Activated naive CD4-positive, alpha-beta T cell treated with anti-CD3 and anti-CD28 coated beads, Interleukin-2, amount 10 ng/mL, durations not matched to agents 7 days and 5 days (primary cell): ENCODE measurements at places on chromosomes 6 and 20.

DNA sequence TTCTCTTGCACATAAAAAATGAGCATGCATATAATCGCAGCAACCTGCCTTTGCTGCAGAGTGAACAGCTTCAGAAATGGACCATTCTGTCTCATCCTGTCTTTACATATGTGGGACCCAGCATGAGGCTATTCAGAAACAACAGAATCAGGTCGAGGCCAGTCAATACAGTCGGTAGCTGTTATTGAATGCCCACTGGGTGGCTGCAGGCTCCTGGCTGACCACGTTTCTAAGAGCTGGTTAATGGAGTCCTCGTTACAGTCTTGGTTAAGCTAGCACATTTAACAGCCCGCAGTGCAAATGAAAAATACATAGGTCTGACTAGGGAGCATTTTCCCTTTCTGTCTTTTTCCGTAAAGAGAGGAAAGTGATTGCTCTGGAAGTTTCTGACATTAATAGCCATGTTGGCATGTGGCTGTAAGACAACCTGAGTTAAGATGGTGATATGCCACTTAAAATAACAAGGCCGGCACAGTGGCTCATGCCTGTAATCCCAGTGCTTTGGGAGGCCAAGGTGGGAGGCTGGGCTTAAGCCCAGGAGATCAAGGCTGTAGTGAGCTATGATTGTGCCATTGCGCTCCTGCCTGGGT, 75.0 kb downstream of the SHLD1 start:
- no peak for DNase-seq

GRCh38 chr6:146864885-146865284, 266.1 kb downstream of the ADGB start:
- no peak for DNase-seq

GRCh38 chr6:14544666-14545065, 427.1 kb downstream of the CD83 start:
- DNase-seq = no peak

DNA sequence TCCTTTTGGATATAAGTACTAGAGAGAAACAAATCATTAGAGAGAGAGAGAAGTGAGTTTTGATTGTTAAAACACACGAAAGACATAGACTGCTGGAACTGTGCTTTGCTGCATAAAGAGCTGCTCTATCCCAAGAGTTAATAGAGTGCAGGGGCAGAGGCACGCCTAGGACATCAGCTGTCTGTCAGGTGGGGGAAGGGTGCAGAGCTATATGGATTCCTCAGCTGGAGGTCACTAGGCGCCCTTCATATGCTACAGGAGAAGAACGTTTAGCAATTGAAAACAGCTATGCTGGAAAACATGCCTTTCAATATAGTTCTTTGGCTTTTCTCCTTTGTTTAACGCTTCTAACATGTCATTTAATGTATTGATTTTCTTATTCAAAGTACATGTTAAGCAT, 169.0 kb upstream of the MCHR2 start:
- no peak for DNase-seq

DNA sequence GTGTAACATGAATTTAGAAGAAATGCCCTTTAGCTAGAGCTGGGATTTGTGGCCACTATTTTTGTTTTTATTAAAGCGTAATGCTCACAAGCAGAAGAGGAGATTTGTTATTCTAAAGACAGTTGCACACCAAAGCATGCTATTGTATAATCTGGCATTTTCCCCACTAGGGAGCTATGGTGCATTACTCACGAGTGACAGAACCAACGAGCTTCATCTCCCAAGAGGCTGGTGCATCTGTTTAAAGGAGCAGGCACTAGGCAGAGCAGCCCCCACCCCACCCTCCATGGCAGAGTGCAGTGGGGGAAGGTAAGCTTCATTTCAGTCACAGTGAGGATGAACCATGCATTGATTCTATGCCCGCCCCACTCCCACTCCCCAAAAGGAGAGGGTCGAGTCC, 287.3 kb upstream of the TSHZ2 start:
- no peak for DNase-seq

DNA sequence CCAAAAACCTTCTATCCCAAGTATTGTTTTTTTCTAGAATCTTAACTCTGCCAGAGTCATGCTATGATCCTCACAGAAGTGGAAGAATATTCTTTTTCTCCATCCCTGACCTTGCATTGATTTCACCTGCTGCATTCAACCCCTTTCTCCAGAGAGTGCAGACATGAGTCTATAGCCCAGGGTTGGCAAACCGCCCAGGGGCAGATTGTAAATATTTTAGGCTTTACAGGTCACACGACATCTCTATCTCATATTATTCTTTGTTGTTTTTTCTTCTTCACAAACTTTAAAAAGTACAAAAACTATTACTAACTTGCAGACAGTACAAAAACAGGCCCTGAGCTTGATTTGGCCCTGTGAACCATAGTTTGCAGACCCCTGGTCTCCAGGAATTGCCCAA, 112.1 kb upstream of the ASF1A start:
- no peak for DNase-seq

- DNase-seq = peak; percentile 73
Measured at GRCh38 chr6:125153391-125154117, at the start of gene TPD52L1. Gene TPD52L1 (plus strand): TSS chr6:125153773. CDS start chr6:125153952, 179 bp downstream.

DNA sequence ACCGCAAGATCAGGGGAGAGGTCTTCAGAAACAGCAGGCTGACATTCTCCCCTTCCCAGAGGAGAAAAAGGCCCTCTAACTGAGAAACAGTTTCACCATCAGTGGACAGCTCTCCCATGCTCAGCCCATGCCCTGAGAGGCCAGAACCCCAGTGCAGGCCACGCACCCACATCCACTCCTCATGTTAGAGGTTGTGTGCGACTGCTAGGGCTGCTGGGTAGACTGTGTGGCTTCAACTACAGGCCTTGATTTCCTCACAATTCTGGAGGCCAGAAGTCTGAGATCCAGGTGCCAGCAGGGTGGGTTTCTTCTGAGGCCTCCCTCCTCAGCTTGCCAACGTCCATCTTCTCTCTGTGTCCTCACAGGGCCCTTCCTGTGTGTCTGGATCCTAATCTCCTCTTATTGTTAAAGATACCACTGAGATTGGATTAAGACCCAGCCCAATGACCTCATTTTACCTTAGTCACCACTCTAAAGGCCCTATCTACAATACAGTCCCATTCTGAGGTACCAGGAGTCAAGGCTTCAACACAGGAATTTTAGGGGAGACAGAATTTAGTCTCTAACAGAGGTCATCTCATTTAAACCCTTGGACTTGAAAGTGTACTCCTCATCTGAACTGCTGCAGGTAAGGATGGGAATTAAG, 67.7 kb upstream of the CD93 start:
- DNase-seq = no peak

GRCh38 chr6:167799033-167799821, 27.5 kb upstream of the AFDN start:
- DNase-seq = no peak

GRCh38 chr20:37688093-37688492, 5.7 kb upstream of the CTNNBL1 start:
- DNase-seq = no peak
